ENCODE measurements at places on chromosomes 7 and 10.

GRCh38 chr7:107138696-107139420 lies 29.9 kb upstream of the HBP1 start:
- DNase-seq, result no peak

GRCh38 chr10:8149991-8150390 lies 95.5 kb downstream of the GATA3 start:
- no peak for DNase-seq

GRCh38 chr7:40884241-40884640 lies 749.4 kb downstream of the SUGCT start:
- DNase-seq, result no peak

DNA sequence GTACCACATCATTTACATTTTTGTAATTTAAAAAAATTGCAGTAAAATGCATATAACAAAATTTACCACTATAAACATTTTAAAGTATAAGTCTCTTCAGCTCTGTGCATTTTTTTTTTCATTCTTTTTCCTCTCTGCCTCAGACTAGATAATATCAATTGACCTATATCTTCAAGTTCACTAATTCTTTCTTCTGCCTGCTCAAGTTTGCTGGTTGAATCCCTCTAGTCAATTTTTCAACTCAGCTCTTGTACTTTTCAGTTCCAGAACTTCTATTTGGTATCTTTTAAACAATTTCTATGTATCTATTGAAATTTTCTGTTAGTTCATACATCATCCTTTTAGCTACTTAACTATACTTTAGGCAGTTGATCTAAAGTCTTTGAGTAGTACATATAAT lies 112.0 kb downstream of the MICU1 start:
- DNase-seq, result no peak

- peak; percentile 91 for DNase-seq
These were observed at the start of gene SUFU for GRCh38 chr10:102503264-102504178. TSS of gene SUFU (plus strand) at chr10:102503972. CDS start at chr10:102504153, 181 bp downstream.

DNA sequence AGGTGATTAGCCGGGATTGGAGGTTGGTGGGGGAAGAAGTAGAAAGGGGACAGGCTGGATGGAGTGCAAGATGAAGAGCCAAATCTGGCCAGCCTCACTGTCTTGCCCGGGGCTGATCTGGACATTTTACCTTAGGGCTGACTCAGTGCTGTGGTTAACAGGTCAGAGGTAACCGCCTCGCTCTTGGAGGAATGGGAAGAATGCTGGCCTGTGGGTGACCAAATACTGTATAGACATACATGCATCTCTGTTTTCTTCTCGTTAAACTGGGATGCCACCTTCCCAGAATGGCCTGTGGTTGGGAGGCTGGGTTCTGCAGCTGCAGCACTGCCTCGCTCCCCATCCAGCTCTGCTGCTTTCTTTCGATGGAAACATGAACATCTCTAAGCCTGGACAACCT lies 120.0 kb downstream of the SEC23IP start:
- no peak for DNase-seq

- no peak for DNase-seq
These were observed 18.0 kb upstream of the CFAP70 start for GRCh38 chr10:73376679-73377078.

GRCh38 chr10:93068411-93069244 lies 5.1 kb upstream of the CYP26A1 start:
- no peak for DNase-seq
